Breast epithelium (tissue), 4 donors: ENCODE measurements at places on chromosomes 1 and 21. TPM values are rescaled to one million over a fixed set of nuclear protein-coding genes. Genes with fewer than 3 reads are reported as not detected.

- H3K4me1 ChIP-seq: peaks cover 6% of the 10 kb centered on the region
- no peak overlapping the region for H3K4me3 ChIP-seq
- no peaks in the 10 kb centered on the region for H3K36me3 ChIP-seq
- DNase-seq: no peak
- peak overlapping the region; percentile 73 for H3K27ac ChIP-seq
Observed at GRCh38 chr1:37465593-37466517, 8.5 kb upstream of the ZC3H12A start.

DNA sequence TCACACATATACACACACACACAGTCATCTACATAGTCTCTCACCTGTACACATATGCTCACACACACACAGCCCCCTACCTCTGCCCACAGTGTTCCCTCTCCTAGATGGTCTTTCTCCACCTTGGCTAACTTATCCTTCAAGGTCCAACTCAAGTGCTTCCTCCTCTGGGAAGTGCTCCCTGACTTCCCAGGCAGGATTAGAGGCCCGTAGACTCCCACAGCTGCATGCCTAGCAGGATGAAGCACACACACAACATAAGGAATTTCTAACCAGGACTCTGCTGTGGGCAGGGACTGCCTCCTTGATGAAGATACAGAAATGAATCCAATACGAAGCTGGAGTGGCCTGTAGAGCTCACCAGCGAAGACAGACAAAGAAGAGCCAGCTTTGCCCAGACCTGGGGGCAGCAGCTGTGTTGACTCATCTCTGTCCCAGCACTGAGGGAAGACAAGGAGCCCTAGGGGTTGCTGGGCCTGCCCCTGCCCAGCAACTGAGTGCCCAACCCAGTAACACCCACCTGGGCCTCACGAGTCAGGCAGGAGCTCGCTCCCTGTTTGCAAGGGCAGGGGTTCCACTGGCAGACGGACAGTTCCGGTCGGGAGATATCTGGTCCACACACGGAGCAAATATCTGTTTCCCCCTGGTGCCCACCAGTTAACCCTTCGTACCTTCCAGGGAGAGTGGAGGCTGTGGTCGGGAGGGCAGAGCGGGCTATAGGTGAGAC lies 100.8 kb downstream of the DMRTB1 start:
- no peaks in the 10 kb centered on the region for H3K27me3 ChIP-seq
- H3K36me3 ChIP-seq: no peaks in the 10 kb centered on the region
- H3K4me1 ChIP-seq: no peaks in the 10 kb centered on the region

- no peak for DNase-seq
- no peaks in the 10 kb centered on the region for H3K27me3 ChIP-seq
- no peaks in the 10 kb centered on the region for H3K4me1 ChIP-seq
- H3K27ac ChIP-seq: peak overlapping the region; percentile 64
Observed at GRCh38 chr1:112714313-112715263, 544 bp downstream of the PPM1J start.

GRCh38 chr1:3183411-3183810 lies 114.4 kb downstream of the PRDM16 start:
- H3K27me3 ChIP-seq: no peaks in the 10 kb centered on the region
- DNase-seq: no peak
- no peaks in the 10 kb centered on the region for H3K36me3 ChIP-seq
- no peak overlapping the region for H3K4me3 ChIP-seq

DNA sequence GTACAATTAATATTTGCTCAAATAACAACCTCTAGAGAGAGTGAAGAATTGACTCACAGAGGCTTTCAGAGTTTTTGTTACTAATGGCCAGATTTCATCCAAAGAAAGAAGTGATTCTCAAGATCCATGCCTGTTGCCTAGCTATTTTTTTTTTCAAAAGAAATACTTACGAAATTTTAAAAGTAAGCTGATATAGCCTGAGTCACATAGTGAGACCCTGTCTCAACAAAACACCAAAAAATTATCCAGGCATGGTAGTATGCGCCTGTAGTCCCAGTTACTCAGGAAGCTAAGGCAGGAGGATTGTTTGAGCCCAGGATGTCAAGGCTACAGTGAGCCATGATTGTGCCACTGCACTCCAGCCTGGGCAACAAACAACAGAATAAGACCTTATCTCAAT lies 14.6 kb downstream of the PALMD start:
- no peaks in the 10 kb centered on the region for H3K27me3 ChIP-seq
- no peak overlapping the region for H3K4me3 ChIP-seq
- H3K4me1 ChIP-seq: no peaks in the 10 kb centered on the region
- H3K27ac ChIP-seq: peak overlapping the region; percentile 81

DNA sequence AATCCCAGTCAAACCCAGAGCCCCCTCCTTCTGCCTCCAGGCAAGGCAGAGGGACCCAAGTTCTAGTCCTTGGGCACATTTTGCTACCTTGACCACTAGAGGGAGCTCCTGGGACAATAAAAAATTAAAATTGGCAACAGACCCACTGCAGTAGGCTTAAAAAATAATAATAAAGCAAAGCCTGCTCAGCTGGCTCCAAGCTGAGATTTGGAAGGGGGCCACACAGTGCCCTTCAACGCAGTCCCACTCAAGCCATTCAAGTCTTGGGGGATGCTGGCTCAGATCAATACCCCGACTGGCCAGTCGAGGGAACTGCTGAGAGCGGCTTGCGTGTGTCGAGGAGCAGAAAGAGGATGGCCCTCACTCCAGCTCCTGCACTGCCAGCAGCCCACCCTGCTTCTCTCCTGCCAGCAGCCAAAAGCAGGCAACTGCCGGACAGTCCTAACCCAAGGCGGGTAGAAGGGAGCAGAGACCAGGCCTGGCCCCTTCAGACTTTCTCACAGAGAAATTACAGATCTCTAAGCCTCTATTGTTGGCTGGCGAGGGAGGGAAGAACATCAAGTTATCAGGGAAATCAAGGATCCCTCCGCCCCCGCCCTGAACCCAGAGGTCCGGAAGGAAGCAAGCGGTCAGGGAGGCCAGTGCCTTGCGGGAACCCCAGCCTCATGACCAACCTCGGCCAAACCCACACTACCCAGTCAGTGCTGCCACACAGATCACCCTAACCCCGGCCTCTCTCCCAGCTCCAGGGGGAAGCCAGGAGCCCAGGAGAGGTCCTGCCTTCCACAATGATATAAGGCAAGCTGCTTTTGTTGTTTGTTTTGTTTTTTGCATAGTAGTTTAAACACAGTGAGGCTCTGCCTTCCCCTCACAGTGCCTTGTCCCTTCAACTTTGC lies 4.9 kb upstream of the ALDH4A1 start:
- DNase-seq: peak; percentile 68
- H3K36me3 ChIP-seq: no peaks in the 10 kb centered on the region
- no peak overlapping the region for H3K4me3 ChIP-seq
- no peaks in the 10 kb centered on the region for H3K27me3 ChIP-seq
- peak overlapping the region; percentile 71 for H3K27ac ChIP-seq

DNA sequence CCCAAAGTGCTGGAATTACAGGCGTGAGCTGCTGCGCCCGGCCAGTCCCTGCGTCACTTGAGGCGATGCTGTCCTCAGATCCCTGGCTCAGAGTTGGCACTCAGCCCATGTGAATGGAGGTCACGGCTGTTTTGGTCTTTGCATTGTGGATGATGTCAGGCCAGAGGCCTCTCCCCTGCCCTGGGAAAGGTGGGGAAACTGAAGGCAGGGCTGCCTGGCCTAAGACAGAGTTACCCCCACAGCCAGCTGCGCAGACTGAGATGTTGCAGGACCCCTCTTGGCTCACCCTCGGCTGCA lies 821 bp downstream of the MASP2 start:
- no peak overlapping the region for H3K4me3 ChIP-seq
- H3K36me3 ChIP-seq: no peaks in the 10 kb centered on the region
- H3K4me1 ChIP-seq: no peaks in the 10 kb centered on the region
- no peaks in the 10 kb centered on the region for H3K27me3 ChIP-seq

RGS1 gene
- total RNA-seq: 189 TPM

SIKE1 gene
- total RNA-seq: 31.6 TPM

HPCA gene
- total RNA-seq: not detected

OR2L8 gene
- total RNA-seq: 1.3 TPM
